Dermis blood vessel endothelial cell (primary cell): ENCODE measurements at places on chromosomes 5 and 9. TPM values are rescaled to one million over a fixed set of nuclear protein-coding genes. Genes with fewer than 3 reads are reported as not detected.

GRCh38 chr5:116502616-116503015 lies 72.0 kb downstream of the SEMA6A start:
- DNase-seq = no peak

GRCh38 chr9:29078063-29078666 lies 1504.9 kb upstream of the C9orf72 start:
- DNase-seq = no peak

TAF1L gene
- under 0.01 TPM in 2 replicates for total RNA-seq

FOXD1 gene
- 0.05 and 0.17 TPM in 2 replicates for total RNA-seq
